Activated CD4-positive, alpha-beta T cell treated with anti-CD3 and anti-CD28 coated beads, Interleukin-2, amount 10 ng/mL, durations not matched to agents 7 days and 5 days (primary cell): ENCODE measurements at places on chromosomes 3 and 15. TPM values are rescaled to one million over a fixed set of nuclear protein-coding genes. Genes with fewer than 3 reads are reported as not detected.

RBPMS2 gene
- total RNA-seq: 0.10 TPM

DNA sequence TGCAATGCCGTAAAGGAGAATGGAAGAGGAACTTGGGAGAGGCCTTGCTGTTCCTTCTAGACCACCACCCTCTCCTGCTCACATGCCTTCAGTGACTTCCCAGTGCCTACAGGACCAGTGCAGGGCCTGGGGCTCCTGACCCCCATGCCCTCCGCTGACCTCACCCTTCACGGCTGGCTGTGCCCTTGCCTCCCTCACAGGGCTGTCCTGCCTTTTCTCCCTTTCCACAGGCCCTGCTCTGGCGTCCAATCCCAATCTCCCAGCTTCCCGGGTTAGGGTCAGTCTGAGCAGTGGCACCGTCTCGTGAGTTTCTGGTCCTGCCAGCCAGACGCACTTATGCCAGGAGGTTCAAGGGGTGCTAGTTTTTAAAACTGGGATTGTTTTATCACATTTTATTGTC, 110.4 kb downstream of the WNT7A start:
- no peak overlapping the region for H3K4me3 ChIP-seq
- H3K27ac ChIP-seq: no peak overlapping the region
- no peaks in the 10 kb centered on the region for H3K36me3 ChIP-seq
- H3K27me3 ChIP-seq: no peaks in the 10 kb centered on the region
- no peak for DNase-seq

DNA sequence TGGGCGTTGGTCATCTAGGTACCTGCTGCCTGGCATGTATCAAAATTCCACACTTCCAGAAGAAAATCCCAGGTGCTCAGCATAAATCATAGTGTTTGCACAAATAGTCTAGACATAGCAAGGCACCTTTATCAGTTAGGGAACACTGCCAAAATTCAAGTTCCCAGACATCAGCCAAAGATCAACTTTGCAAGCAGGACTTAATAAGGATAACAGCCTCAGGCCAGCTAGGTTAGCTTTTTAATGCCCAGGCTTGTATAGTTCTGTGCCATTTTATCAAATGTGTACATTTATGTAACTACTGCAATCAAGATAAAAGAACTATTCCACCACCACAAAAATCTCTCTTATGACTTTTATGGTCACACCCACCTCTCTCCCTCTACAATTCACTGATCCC, 30.7 kb downstream of the DZIP3 start:
- no peak overlapping the region for H3K27ac ChIP-seq
- H3K4me3 ChIP-seq: no peak overlapping the region
- peaks cover 8% of the 10 kb centered on the region for H3K36me3 ChIP-seq
- no peaks in the 10 kb centered on the region for H3K4me1 ChIP-seq
- DNase-seq: no peak

GRCh38 chr3:66740260-66740659, 239.4 kb upstream of the LRIG1 start:
- H3K27ac ChIP-seq: no peak overlapping the region
- DNase-seq: no peak
- peaks cover 3% of the 10 kb centered on the region for H3K27me3 ChIP-seq

LTF gene
- total RNA-seq: not detected

AADACL2 gene
- not detected for total RNA-seq

PCOLCE2 gene
- not detected for total RNA-seq

DNA sequence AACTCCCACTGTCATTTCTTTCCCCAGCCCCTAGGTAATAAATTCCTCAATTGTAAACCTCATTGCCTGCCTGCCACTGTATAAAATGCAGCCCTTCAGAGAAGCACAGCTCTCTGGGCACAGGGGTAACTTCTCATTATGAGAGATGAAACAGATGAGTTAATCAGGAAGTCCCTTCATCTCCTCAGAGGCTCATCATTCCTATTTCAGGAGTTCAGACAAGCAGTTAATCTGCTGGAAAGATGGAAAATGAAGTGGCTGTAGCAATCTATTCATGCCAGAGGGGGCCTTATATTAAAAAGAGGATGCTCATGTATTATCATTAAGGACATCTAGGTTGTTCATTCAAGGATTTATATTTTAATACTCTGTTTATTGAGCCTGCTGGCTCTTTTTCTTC, 519.5 kb upstream of the LMCD1 start:
- no peaks in the 10 kb centered on the region for H3K27me3 ChIP-seq
- H3K4me1 ChIP-seq: no peaks in the 10 kb centered on the region
- no peak for DNase-seq
- H3K27ac ChIP-seq: no peak overlapping the region
- H3K4me3 ChIP-seq: no peak overlapping the region

DNA sequence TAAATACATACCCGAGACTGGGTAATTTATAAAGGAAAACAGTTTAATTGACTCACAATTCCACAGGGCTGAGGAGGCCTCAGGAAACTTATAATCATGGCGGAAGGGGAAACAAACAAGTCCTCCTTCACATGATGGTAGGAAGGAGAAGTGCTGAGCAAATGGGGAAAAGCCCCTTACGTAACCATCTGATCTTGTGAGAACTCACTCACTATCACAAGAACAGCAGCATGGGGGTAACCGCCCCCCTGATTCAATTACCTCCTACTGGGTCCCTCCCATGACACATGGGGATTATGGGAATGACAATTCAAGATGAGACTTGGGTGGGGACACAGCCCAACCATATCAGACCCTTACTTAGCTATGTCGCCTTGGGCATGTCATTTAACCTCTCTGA, 27.7 kb downstream of the SCG3 start:
- peaks cover 3% of the 10 kb centered on the region for H3K27me3 ChIP-seq
- no peak for DNase-seq
- no peaks in the 10 kb centered on the region for H3K4me1 ChIP-seq
- H3K27ac ChIP-seq: no peak overlapping the region
- no peaks in the 10 kb centered on the region for H3K36me3 ChIP-seq
- no peak overlapping the region for H3K4me3 ChIP-seq

- H3K4me1 ChIP-seq: no peaks in the 10 kb centered on the region
- H3K27me3 ChIP-seq: no peaks in the 10 kb centered on the region
- H3K4me3 ChIP-seq: no peak overlapping the region
Observed at GRCh38 chr3:20648921-20649381, 462.9 kb upstream of the SGO1 start.

- no peak for DNase-seq
- H3K4me3 ChIP-seq: no peak overlapping the region
- no peaks in the 10 kb centered on the region for H3K36me3 ChIP-seq
- H3K4me1 ChIP-seq: no peaks in the 10 kb centered on the region
- no peak overlapping the region for H3K27ac ChIP-seq
Observed at GRCh38 chr3:131540821-131541220, 38.0 kb upstream of the MRPL3 start.

ATP8B4 gene
- 6.8 TPM for total RNA-seq

DNA sequence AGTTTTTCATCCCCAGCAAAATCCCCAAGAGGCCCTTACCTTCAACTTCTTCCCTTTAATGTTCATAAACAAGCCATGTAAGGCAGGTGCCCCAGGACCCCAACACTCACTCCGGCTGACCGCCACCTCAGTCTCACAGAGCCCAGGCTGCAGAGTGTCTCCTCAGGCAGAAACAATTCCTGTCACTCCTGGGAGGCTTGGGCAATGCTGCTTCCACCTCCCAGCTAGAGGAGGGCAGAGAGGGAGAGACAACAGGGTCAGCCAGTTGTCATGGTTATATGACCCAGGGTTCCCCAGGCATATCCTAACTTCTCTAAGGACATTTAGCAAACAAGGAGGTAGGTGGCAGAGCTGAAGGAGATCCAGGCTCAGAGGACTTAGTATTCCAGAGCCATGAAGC, at the start of gene PLIN1:
PLIN1 (minus strand) TSS at position 156 of the 400 bp plus-strand sequence. CDS start 1,878 bp downstream, outside the sequence.
- no peaks in the 10 kb centered on the region for H3K4me1 ChIP-seq
- no peak within 1 kb of the TSS for H3K27ac ChIP-seq
- H3K27me3 ChIP-seq: peaks cover 2% of the 10 kb centered on the region
- no peaks in the 10 kb centered on the region for H3K36me3 ChIP-seq

GRCh38 chr3:127629467-127630403, 750 bp downstream of the PODXL2 start:
- peak; percentile 23 for DNase-seq
- peaks cover 9% of the 10 kb centered on the region for H3K36me3 ChIP-seq
- peaks cover 33% of the 10 kb centered on the region for H3K4me1 ChIP-seq
- peak overlapping the region; percentile 62 for H3K27ac ChIP-seq
- peak overlapping the region; percentile 76 for H3K4me3 ChIP-seq
- peaks cover 57% of the 10 kb centered on the region for H3K27me3 ChIP-seq

- peaks cover 17% of the 10 kb centered on the region for H3K4me1 ChIP-seq
- no peaks in the 10 kb centered on the region for H3K27me3 ChIP-seq
- no peak overlapping the region for H3K27ac ChIP-seq
- DNase-seq: no peak
- no peak overlapping the region for H3K4me3 ChIP-seq
Observed at GRCh38 chr15:92963794-92964193, 63.7 kb downstream of the CHD2 start.

ARL14 gene
- total RNA-seq: not detected

- no peak overlapping the region for H3K27ac ChIP-seq
- no peaks in the 10 kb centered on the region for H3K36me3 ChIP-seq
- DNase-seq: no peak
- H3K27me3 ChIP-seq: peaks cover 6% of the 10 kb centered on the region
- peaks cover 3% of the 10 kb centered on the region for H3K4me1 ChIP-seq
- H3K4me3 ChIP-seq: no peak overlapping the region
Observed at GRCh38 chr15:95409626-95410310, 920.7 kb upstream of the NR2F2 start.

CP gene
- total RNA-seq: not detected

- H3K4me1 ChIP-seq: no peaks in the 10 kb centered on the region
- H3K4me3 ChIP-seq: no peak overlapping the region
- no peaks in the 10 kb centered on the region for H3K36me3 ChIP-seq
- peaks cover 23% of the 10 kb centered on the region for H3K27me3 ChIP-seq
- H3K27ac ChIP-seq: no peak overlapping the region
Observed at GRCh38 chr3:101124125-101124524, 130.9 kb upstream of the ABI3BP start.

GRCh38 chr3:59456852-59457485, 407.1 kb upstream of the CFAP20DC start:
- H3K4me3 ChIP-seq: no peak overlapping the region
- peaks cover 36% of the 10 kb centered on the region for H3K4me1 ChIP-seq
- H3K27me3 ChIP-seq: no peaks in the 10 kb centered on the region
- H3K27ac ChIP-seq: no peak overlapping the region
- DNase-seq: no peak

BRK1 gene
- 128 TPM for total RNA-seq

SPINK8 gene
- not detected for total RNA-seq

GRCh38 chr3:171782617-171783016, 27.7 kb downstream of the PLD1 start:
- no peaks in the 10 kb centered on the region for H3K36me3 ChIP-seq
- no peak overlapping the region for H3K4me3 ChIP-seq

DNA sequence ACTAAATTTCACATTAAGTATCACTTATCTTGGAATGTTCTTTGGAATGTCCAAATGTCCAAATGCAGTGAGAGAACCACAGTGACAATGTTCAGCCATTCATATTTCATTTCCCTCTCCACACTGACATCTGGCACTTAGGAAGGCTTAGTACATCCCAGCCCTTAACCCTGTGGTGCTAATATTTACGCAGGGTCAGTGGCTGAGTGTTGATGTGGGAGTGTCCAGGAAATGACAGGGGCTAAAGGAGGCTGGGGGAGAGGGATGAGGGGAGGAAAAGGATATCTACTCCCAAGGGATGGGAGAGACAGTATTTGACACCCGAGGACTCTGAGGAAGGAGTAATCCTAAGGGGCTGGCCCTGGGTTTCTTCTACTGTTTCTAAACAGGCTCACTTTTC, 14.1 kb upstream of the CCR4 start:
- H3K27me3 ChIP-seq: no peaks in the 10 kb centered on the region
- H3K4me1 ChIP-seq: no peaks in the 10 kb centered on the region
- no peak overlapping the region for H3K27ac ChIP-seq
- no peak for DNase-seq
- no peak overlapping the region for H3K4me3 ChIP-seq
